ENCODE measurements at places on chromosomes 11 and 22.
A peak's percentile ranks its signal among the peaks of the same experiment; 100 is the strongest.

DNA sequence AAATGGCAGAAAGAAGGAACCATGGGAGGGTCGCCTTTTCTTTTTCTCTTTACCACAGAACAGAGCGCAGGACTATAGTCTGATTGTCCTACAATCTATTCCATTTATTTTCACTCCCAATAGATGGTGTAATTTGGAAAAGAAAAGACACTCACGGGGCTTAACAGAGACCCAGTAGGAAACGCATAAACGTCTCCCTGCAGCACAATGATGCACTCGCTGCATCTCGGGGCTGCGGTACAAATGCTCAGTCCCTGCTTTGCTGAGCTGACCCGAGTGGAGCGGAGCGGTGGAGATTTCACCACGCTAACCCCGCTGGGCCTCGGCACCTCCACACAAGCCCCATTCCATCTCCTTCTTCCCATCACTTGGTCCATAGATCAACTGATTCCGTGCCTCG lies 1.5 kb downstream of the FEZ1 start:
- DNase-seq = no peak

GRCh38 chr22:35441489-35442100 lies 41.7 kb downstream of the MCM5 start:
- DNase-seq = no peak

DNA sequence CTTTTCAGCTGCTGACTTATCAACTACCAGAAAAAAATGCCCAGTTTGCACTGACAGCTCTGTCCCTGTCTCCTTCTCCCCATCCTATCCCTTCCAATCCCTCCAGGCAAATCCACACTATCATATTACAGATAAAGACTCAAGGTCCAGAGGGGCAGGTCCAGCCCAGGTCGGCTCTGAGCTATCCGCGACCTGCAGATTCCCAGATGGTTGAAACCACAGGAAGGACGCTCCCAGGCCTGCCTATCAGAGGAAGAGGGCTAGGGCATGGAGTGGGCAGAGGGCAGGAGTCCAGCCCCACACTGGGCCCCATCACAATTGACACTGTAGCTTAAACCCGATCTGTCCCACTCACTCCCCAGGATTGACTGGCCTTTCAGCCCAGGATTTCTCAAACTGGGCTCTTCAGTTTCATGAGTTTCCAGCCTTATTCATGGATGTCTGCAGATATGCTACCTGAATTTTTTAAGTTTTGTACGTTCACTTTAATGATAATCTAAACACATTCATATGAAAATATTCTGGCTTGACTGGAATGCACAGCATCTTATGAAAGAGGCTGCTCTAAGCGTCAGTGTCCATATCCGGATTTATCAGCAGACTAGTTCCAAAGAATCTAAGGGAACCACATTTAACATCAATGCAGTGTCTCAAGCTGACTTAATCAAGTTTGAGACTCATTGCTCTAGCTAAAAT lies 16.4 kb upstream of the FCHSD2 start:
- no peak for DNase-seq

GRCh38 chr11:2298795-2299761 lies 2.6 kb downstream of the C11orf21 start:
- DNase-seq = no peak

DNA sequence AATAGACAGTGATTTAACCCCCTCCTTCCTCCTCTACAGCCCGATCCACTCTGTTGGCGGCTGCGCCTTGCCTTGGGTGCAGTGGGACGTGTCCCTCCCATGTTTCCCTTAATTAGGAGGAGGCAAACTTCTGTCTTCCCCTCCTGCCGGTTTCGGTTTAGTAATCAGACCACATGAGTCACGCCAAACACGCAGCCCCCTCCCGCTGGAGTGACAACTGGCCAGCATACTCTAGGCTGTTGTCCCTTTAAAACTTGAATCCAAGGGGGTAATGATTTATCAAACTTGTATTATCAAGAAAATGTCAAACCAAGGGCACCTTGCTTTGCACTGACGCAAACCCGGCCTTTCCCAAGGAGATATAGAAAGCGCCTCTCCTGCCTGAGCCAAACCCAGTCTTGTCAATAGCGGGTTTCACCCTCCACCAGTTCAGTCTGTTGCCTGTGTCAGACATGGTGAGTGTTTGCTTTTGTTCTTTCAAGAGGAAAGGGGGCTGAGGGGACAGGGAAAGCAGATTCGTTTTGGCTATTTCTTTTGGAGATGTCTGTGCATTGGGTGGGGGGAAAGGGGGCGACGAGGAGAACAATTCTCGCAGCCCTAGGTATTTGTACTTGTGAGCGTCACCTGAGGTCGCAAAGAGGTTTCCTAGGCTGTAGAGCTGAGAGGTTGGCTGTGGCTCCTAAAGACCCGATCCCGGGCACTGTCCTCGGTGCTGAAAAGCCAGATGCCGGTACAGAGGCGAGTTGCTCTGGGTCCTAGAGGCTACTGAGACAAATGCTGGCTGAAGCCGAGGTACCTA lies at the start of gene SLC6A5:
Gene SLC6A5 (plus strand): TSS at position 388 of the 799 bp plus-strand sequence. CDS start 65 bp downstream, at position 453.
- peak; percentile 75 for DNase-seq

DNA sequence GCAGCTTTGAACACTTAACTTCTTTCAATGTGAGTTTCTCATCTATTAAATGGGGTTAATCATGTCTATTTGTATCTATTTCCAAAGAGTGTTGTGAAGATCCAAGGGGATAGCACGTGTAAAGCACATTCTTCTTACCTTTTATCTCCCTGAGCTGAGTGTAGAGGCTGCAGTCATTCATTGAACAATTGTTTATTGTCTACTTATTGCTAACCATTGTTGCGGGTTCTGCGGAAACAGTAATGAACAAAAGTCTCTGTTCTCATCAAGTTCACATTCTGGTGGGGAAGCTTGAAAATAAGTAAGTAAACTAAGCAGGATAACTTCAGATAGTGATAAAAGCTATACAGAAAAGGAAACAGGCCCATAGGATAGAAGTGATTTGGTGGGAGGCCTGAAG lies 27.4 kb upstream of the PLET1 start:
- no peak for DNase-seq

- DNase-seq = no peak
These were observed 84.0 kb upstream of the ZBED5 start for GRCh38 chr11:10941871-10942270.

DNA sequence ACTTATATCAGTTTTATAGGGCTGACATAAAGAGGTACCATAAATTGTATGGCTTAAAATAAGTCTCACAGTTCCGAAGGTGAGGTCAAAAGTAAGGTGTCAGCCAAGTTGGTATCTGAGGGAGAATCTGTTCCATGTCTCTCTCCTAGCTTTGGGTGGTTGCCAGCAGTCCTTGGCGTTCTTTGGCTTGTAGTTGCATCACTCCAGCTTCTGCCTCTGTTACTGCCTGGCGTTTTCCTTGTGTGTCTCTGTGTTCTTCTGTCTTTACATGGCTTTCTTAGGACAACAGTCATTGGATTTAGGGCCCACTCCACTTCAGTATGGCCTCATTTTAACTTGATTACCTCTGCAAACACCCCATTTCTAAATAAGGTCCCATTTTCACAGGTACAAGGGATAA lies 16.7 kb downstream of the MMP7 start:
- DNase-seq = no peak

DNA sequence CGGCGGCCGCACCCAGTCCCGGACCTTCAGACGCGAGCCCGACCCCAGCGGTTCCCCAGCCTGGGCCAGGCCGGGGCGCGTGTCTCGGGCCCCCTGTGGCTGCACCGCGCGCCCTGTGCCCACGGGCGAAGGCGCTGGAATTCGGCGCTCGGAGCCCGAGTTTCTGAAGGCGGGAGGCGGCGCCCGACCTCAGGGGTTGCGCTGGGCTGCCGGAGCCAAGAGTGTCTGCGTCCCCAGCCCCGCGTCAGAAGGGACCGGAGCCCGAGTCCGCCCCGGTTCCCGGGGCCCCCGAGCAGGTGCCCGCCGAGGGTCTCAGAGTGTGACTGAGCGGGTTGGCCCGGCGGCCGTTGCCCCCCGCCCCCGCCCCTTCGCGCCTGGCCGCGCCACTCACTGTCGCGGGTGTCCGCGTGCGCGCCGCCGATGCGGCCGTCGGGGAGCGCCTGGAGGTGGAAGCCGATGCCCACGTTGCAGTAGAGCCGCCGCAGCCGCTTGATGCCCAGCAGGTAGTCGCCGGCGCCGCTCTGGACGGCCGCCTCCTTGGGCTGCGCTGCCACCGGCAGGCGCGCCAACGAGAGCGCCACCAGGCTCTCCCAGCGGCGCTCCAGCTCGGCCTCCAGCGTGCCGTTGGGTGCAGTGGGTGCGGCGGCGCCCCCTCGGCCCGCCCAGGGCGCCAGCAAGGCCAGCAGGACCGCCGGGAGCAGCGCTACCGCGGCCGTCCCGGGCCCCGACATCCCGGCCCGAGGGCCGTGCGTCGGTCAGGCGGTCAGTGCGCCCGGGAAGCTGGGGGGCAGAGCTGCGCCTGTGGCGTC lies 583 bp downstream of the FGF4 start:
- no peak for DNase-seq

DNA sequence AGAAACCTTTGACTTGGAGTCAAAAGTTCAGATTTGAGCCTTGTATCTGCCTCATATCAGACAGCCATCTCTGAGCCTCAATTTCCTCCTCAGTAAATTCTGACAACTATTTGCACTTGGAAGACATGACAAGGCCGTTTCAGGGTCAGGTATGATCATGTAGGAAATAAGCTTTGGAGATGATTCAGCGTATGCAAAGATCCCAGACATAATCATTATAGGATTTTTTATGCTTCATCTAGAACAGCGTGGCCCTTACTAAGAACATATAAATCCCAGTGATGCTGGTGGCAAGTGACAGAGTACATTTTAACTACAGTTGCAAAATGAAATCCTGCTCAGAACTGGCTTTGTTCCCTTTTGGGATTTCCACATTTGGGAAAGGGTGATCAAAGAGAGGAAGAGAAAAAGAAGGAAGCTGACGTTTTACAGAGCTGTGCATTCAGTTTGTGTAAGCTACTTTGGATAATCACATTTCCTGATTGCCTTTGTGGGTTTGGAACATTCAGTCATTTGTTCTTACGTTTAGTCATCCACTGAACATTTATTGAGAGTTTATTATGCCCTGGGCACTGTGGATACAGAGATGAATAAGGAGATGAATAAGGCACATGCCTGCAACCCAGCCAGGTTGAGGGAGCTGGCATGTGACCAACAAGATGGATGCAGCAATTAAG lies 81.9 kb upstream of the HEPHL1 start:
- DNase-seq = no peak

DNA sequence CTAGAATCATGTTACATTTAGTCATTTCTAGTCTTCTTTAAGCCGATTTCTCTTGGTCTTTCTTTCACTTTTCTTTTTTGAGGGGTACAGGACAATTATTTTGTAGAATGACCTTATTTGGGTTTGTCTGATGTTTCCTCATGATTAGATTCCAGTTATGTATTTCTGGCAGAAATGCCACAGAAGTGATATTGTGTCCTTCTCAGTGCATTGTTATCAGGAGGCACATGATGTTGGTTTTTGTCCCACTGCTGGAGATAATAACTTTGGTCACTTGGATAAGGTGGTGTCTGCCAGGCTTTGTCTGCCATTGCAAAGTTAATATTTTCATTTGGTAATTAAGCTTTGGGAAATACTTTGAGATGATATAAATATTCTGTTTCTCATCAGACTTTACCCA lies 100.3 kb downstream of the RRM1 start:
- no peak for DNase-seq

DNA sequence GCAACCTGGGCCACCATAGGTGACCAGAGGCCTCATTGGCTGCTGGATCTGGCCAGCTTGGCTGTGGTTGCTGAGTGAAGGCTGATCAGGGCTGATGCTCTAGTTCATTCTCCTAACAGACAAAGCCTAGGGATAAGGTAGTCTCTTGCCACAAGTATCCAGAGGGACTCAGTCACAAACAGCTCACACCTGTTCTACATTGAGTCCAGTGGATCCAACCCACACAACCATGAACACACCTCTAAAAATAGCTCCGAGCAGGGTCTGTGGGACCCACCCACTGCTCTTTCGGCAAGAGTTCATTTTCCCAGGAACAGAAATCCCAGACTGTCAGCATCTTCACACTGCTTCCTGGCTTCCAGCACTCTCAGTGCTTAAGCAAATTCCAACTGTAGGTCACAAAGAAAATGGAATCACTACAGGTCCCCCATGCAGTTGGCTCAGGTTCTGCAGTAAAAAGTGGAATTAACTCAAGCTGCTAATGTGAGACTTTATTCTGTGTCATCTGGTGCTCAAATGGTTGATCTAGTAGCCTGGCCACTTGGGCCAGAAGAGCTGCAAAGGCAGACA lies 67.3 kb downstream of the PPFIBP2 start:
- DNase-seq = no peak

GRCh38 chr11:86775361-86775760 lies 25.0 kb upstream of the PRSS23 start:
- DNase-seq = no peak

DNA sequence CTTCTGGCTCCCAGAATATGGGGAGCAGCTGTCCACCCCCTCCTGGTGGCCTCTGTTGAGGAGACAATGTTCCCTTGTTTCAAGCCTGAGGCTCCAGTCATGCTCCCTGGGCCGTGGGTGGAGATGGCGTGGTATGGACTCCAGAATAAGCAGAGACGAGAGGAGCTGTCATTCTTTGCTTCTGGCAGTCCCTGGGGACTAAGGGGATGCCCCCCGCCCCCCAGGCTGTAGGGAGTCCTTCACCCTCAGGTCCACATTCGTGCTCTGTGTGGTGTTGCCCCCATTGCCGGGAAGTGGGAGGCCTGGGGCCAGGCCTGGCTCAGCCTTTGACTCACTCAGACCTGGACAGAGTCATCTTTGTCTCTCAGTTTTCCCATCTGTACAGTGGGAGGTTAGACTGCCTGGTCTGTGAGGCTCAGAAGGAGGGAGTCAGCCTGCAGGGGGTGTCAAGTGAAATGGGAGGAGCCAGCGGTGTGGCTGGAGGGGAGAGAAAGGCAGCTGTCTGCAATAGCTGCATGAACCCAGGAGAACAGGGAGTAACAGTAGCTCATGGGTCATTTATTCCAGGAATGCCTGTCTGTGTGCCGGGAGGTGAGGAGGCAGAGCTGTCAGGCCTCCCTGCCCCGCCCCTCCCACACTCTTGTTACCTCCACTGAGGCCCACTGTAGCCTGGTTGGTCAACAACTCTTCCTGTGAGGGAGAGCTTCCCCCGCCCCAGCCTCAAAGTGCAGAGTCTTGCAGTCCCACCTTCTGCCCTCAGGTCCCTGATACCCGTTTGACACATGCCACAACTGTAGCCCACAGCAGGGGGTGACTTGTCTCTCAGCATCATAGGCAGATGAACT lies 6.3 kb downstream of the ARHGEF17 start:
- no peak for DNase-seq

- DNase-seq = no peak
These were observed 41.8 kb upstream of the AMPD3 start for GRCh38 chr11:10413268-10413667.
